ENCODE measurements at places on chromosomes 7 and 10. TPM values are rescaled to one million over a fixed set of nuclear protein-coding genes. Genes with fewer than 3 reads are reported as not detected.

AZGP1 gene
- 0.32 TPM for total RNA-seq

CYP2W1 gene
- under 0.01 TPM for total RNA-seq

FAM180A gene
- 7.2 TPM for total RNA-seq

WDR86 gene
- 8.6 TPM for total RNA-seq

HACD1 gene
- 30.0 TPM for total RNA-seq

FASTK gene
- 62.7 TPM for total RNA-seq

OPN4 gene
- 0.14 TPM for total RNA-seq

GPR15LG gene
- not detected for total RNA-seq

SFTPD gene
- not detected for total RNA-seq

Measured in smooth muscle cell of the umbilical artery (primary cell).